ENCODE measurements at places on chromosomes 7 and 10. TPM values are rescaled to one million over a fixed set of nuclear protein-coding genes. Genes with fewer than 3 reads are reported as not detected.

DNA sequence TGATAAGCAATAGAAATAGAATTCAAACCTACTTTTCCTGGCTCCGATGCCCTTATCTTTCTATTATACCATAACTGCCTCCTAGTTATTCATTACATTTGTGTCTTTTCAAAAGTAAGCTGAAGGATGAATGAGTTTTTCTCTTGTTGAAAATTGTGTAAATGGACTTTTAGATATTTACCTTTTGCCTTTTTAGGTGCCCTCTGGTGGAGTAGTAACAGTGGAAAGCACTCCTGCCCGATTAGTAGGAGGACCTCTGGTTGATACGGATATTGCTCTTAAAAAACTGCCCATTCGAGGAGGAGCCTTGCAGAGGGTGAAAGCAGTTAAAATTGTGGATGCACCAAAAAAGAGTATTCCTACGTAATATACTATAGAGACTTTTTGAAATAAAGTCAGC lies 11.2 kb downstream of the FAM237B start:
- no peak for DNase-seq

DNA sequence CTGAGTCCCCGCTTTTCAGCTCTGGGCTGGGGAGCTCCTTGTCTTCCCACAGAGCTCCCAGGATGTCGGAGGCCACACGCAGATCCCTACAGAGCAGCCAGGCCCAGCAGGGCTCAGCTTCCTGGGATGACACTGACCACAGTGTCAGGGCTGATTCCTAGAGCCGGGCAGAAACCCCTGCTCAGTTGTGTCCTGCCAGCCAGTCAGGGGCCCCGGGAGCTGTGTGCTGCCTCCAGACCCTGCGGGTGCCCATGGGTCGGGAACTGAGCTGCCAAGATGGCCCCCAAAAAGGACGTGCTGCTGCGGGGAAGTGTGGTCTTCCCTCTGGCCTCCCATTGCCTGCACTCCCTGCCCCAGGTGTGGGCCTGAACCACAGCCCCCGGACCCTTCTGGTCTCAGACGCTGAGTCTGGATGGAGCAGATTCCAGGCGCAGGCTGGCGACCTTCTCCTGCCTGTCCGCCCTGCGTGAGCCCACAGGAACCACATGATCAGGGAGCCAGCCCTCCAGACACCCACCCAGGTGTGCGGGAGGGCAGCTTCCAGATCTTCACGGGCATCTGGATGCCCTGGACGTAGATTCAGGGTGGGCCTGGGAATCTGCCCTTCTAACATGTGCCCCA lies 217.4 kb downstream of the MAD1L1 start:
- DNase-seq: no peak

DNA sequence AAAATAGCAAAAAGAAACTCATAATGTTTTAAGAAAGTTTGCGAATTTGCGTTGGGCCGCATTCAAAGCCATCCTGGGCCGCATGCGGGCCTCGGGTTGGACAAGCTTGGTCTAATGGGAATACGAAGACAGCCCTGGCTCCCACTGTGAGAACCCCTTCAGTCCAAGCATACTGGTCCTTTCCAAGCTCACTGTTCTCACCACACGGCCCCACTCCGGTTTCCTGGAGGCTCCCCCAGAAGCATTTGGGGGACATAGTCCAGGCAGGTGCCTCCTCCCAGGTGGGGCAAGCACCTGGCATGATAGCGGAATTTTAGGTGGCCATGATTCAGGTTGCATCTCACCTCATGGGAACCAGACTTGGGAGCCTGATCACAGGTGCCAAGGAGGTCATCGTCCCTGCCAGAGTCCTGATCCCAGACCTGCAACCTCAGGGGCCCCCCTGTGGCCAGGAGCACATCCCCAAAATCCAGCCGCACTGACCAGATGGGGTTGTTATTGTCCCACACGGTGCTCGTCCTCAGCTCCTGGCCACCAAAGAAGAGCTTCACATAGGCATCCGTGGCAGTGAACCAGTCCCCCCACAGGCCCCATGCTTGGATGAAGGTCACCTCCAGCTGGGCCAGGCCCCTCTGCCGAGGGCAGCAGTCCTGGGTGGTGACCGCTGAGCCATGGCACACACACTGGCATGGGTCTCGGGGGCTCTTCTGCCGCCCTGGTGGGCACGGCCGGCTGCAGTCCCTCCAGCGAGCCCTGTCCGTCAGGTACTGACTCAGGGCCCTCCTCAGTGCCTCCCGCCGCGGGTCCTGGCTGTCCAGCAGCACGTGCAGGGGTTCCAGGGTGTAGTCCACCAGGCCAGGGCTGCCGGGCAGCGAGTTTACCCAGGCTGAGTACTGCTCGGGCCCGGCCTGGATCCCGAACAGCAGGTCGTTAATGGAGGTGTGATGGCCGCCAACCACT lies 4.4 kb downstream of the PRF1 start:
- DNase-seq: no peak

The SLC39A12 gene
- not detected for total RNA-seq

The NEUROG3 gene
- not detected for total RNA-seq

The ANK3 gene
- total RNA-seq: 12.4 TPM
